ENCODE measurements at places on chromosomes 11 and 22.

- DNase-seq: no peak
Observed at GRCh38 chr11:65291613-65292012, 23.1 kb upstream of the CDC42EP2 start.

GRCh38 chr11:87368151-87368550 lies 330.4 kb downstream of the TMEM135 start:
- no peak for DNase-seq

- DNase-seq: no peak
Observed at GRCh38 chr22:42816336-42816735, 40.7 kb downstream of the ARFGAP3 start.

DNA sequence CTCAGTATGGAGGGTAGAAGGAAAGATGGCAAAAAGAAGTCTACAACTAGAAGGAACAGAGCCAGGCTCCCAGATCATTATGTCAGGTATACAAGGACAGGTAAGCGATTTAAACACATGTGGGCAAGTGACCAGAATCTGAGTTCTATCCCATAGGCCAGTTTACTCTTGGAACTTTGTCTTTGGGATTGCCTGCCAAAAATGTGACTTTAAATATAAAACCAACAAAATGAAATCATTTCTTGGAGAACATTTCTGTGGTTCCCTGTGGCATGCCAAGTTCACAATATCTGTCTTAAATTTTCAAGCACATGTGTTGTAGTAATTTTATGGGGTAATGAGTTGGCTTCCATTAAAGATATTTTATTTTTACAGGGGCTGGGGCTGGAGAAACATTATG lies 141.0 kb downstream of the SLC17A6 start:
- peak; percentile 92 for DNase-seq

- no peak for DNase-seq
Observed at GRCh38 chr11:95736809-95737208, 52.8 kb downstream of the FAM76B start.

- DNase-seq: no peak
Observed at GRCh38 chr11:132051704-132052103, 681.3 kb downstream of the NTM start.

- DNase-seq: no peak
Observed at GRCh38 chr22:33656808-33657628, 263.3 kb downstream of the LARGE1 start.

DNA sequence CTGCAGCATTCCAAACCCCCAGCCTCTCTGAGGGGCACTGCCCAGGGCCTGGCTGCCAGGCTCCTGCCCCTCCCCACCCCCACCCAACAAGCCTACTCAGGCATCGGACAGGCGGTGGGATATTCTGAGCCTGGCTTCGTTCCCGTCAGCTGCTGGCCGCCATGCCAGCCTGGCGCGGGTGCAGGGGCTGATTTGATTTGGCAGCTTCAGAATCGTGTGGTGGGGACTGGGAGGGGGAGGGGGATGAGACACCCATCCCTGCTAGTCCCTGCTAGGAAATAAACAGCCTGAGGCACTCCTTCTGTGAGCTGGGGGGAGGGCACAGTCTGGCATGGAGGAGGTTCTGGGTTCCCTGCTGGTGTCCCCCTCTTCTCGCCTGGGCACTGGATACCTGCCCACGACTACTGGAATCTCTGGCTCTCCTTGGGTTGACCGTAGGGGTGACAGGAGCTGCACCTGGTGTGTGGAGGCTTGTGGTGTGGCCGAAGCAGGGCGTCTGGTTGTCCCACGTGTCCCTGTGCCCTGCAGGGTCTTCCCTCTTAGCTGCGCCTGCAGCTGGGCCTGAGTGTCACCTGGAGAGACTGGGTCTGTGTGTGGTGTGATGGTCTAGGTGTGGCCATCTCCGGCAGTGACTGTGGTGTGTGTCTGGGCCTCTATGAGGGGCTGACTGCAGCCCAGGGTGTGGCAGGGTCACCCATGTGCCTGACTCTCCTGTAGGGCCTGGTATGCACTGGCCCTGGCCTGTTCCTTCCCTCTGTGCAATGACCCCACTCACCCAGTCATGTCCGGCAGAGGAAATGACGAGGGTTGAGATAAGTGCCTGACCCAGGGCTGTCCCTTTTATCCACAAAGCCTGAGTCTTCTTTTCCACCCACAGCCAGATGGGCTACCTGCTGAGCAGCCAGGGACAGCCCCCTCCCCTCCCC lies 42.2 kb downstream of the PDE2A start:
- DNase-seq: peak; percentile 89

DNA sequence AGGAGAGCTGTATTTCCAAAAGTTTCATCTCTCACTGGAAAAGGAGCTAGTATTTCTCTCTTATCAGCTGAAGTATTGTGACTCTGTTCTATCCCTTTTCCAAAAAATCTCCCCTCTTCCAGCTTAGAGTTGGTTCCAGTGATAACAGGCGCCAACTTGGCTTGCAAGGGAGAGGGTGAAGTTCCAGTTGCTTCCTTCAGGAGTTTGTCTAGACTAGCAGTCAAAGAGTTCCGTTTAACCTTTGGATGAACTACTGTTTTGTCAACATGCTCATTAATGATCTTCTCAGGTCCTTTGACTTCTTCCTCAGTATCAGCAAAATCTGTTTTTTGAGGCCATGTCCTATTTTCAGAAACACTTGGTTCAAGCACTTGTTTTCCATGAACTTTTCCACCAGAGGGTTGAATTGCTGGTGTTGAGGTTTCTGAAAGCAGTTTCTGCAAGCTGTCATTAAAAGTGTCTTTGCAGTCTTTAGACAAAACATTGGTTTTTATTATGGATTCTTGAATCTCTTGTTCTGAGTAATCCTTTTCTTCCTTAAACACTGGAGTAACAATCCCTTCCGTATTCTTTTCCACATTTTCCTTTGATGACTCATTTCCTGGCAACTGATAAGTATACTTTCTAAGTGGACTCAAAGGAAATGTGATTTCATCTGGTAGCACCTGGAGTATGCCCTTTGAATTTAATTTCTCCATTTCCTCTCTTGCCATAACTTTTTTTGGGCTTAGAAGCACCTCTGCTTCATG lies 39.7 kb upstream of the CCDC89 start:
- peak; percentile 52 for DNase-seq

GRCh38 chr22:22978637-22979036 lies 91.0 kb downstream of the IGLL5 start:
- DNase-seq: no peak

DNA sequence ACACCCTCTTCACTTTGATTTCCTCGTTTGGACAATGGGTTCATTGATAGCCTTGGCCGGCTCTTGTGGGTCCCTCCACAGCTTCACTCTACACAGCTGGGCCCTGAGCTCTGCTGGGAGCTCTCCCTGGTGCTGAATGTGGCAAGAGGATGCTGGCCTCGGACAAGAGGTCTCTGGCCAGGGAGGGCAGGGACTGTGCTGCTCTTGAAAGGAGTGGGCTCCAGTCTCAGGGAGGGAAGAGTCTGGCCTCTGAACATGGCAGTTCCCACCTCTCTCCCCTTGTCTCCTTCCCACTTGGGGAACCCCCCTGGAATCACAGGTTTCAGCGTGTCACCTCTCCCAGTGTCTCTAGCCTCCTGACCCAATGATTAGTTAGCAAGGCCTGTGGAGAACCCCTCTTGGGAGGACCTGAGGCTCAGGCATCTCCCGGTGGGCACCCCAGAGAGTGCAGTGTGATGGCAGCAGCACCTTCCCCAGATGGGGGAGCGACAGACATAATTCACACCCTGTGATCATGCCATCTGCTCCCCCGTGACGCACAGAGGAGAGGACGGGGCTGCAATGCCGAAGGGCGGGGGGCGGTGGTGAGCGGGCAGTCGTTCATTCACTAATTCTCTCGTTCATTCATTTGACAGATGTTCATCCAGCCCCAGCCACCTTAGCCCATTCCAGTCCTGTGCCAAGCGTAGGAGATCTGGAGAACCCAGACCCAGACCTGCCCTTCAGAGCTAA lies 2.8 kb upstream of the CABP7 start:
- DNase-seq: peak; percentile 92

DNA sequence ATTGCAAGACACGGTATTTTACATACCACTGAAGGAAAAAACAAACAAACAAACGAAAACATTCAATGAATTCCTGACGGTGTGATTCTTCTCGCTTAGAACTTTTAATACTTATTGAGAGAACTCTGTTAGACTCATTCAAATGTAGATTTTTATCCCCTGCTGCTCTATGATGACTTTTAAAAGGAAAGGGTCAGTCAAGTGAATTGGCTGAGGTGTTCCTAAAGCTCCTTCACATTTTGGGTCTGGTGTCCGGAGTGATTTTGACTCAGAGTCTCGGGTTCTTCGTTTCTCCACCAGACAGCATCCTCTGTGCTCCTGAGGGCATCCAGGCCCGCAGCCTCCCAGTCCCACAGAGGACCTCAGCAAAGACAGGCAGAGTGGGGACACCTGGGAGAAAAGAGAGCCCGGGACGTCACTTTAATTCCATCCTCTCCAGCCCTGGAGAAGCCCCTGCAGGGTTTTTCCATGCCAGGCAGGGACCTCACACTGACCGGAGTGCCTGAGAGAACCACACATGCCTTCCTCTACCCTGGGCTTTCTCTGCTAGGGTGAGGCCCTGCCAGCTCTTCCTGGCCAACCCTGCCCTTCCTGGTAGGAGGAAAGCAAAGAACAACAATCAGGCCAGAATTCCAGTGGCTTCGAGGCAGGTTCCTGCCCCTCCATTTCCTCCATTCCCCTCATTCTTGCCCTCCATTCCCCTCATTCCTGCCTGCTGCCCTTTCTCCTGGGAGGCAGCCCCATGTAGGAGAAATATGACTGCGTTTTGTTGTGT lies 1.4 kb upstream of the CSF2RB start:
- DNase-seq: no peak

DNA sequence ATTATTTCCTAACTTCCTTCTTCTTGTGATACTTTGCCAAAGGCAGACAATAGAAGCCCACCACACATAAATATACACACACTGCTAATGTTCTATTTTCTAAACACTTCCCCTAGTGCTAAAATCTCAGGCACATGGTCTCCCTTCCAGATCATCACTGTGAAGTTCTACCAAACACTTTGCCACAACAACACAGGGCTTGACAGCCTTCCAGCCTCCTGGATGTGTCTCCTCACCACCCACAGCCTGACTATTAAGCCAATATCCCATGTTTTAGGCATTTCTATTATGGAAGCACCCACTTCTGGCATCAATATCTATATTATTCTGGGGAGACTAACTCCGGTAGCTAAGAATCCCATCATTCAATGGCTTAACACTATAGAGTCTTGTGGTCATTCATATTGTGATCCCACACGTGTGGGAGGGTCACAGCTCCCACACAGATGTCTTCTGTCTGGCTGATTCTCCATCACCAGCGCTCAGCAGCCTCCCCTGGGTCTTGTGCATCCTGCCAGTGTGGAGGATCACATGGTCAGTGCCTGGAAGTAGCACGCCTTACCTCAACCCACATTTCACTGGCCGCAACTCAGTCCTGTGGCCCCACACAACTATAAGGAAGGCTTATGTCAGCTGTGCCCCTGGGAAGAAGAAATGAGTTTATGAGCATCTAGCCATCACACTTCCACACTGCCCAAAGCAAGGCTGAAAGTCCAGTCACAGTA lies 29.0 kb downstream of the SPATA19 start:
- DNase-seq: no peak

DNA sequence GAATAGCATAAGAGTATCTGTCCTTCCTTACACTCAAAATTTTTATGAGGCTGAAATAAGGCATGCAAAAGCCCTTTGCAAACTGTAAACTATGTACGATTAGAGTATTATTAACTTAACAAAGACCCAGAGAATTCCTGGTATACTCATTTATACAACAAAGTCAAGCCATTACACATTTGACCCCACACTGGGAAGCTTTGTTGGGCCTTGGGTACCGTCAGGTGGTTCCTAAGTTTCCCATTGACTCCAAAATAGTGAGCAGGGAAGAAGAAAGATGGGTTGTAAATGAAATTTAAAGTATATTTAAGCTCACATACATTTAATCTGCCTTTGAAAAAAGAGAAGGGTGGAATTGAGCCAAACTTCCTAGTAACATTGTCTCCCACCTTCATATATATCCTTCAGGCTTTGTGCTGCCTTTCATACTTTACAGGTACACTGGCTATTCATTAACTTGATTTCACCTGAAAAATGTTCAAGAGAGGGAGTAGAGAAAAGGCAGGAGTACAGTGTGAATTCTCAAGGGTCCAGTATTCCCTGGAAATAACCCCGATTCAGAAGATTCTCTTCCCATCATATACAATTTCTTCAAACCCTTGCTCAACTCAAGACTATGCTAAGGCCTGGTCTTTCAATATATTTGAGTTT lies 68.6 kb downstream of the SOX6 start:
- no peak for DNase-seq

DNA sequence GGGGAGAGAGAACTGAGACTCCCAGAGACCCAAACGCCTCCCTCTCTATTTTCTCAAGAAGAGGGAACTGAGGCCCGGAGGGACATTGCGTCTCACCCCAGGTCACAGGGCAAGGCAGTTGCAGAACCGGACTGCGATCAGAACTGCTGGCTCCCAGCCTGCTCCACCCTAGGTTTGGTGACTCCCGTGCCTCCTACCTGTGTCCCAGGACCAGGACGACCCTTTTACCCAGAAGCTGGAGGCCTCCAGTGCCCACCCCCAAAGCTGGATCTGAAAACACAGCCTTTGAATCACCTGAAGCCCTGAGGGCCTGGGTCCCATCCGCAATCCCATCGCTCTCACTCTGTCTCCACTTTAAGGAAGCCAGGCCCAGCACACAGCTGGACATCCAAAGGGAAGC lies 1.4 kb downstream of the GSTT4 start:
- no peak for DNase-seq

- no peak for DNase-seq
Observed at GRCh38 chr22:48396091-48396784, 1431.4 kb downstream of the BRD1 start.

DNA sequence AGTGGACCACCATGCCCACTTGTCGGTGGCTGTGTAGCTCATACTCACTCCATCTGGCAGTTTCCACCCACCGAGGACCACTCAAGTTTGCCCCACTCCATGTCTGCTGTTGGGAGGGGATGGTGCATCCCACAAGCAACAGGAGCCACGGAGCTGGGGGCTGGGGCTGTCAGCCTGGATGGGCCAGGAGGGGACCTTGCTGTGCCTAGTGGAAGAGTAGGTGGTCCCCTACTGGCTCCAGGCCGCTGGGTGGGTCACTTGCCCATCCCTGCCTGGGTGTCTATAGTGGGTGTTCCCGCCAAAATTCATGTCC lies 57.0 kb downstream of the SMIM38 start:
- no peak for DNase-seq

DNA sequence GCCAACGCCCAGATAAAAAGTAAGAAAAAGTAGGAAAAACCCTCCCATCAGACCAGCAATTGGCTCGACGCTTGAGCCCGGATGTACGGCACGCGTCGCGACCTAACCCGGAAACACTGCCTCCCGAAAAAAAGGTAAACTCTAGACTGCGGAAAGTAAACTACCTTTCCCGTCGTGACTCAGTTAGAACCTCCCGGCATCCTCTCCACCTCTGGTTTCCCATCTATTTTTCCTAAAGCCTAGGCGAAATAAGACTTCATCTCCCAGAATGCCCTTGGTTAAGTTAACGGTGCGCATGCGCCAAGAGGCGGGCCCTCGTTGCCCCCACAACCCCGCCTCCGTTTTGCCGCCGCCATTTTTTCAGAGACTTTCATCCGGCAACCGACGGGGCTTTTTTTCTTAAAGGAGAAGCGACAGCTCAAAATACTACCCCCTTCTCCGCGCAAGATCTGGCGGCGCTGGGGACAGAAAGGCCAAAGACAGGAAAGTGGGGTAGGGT lies 678 bp upstream of the ZFP91 start:
- DNase-seq: peak; percentile 100

GRCh38 chr22:20117633-20118299 lies 740 bp upstream of the TRMT2A start:
- DNase-seq: no peak

GRCh38 chr22:34842630-34843029 lies 223.3 kb upstream of the ISX start:
- no peak for DNase-seq
